ENCODE measurements at places on chromosomes 4 and X.
A peak's percentile ranks its signal among the peaks of the same experiment; 100 is the strongest.

DNA sequence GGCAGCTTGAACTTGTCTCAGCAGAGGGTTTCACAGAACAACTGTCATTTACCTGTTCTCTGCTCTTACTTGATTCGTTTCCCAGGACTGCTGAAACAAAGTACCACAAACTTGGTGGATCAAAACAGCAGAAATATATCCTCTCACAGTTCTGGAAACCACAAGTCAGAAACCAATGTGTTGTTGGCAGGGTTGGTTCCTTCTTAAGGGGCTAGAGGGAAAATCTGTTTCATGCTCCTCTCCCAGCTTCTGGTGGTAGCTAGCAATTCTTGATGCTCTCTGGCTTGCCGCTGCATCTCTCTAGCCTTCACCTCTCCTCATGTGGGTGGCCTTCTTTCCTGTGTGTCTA is 4.7 kb downstream of the TLR8 start:
- no peak for DNase-seq

DNA sequence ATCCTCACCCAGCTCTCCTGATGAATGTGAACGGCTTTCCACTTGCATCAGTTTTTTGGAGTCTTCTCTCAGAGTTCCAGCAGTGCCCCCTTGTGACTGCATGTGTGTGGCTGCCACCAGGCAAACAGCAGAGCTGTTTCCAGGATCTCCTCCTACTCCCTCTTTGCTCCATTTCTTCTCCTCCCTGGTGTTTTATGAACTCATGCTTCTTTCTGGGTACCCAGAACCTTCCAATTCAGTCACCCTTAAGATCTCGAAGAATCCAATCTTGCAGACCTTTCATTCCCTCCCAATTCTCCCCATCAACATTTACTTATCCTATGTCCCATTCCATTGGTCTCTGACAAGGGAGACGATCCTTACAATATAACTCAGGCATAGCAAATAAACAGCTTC is 6.8 kb upstream of the TCEANC start:
- DNase-seq, result peak; percentile 45

GRCh38 chrX:42955349-42955748 is 177.4 kb upstream of the PPP1R2C start:
- DNase-seq, result no peak

DNA sequence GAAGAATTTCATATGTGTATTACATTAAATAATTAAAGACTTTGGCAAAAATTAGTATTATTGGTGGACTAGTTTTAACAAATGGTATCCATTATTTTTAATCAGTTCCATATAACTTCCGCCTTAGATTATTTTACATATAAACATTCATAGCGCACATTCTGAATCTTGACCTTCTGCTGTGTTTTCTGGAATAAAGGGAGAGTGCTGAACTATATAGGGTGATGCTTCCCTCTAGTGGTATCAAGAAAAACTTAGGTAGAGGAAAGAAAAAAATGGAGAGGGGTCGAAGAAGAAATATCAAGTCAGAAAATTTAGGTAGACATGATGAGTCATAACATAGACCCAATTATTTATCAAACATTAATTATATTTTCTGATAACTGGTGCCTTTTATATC is 155.6 kb upstream of the PACRGL start:
- DNase-seq, result no peak

DNA sequence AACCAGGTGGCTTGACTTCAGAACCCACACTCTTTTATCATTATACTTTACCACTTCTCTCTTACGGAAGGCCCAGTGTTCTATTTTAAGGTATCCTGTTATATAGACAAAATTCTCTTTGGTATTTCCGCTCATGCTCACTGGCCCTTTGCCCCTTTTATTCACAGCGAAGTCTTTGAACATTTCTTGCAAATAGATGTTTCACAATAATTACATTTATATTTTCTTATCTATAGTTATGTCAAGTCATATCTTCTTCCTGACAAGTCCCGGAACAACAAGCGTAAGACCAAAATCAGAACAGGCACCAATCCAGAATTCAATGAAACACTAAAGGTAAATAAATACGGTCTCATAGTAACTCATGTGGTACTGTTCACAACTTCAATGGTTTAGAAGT is 102.0 kb downstream of the SYTL5 start:
- no peak for DNase-seq

GRCh38 chr4:160299608-160300007 is 1196.7 kb downstream of the RAPGEF2 start:
- DNase-seq, result no peak

All from upper lobe of left lung (tissue), 6 donors.